Left kidney (tissue), 8 donors: ENCODE measurements at places on chromosomes 12 and 14.

DNA sequence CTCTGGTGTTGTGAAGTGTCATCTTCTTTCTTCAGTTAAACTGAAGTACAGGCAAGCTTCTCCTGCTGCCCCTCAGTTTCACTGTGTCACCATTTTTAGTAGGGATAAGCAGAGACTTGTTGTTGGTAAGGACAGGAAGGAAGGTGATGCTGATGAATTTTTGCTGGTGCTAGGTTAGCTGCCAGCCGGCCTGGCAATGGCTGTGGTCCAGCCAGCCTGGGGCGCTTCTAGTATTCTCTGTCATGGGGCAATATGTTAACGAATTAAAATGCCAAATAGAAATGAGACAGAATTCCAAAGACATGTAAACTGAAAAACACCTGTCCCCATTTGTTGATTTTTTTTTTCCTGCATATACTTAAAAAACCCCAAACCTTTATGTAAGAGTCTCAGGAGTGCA lies 602.9 kb downstream of the DIO2 start:
- DNase-seq, result no peak

- DNase-seq, result no peak
Measured at GRCh38 chr12:10501030-10501429, 4.7 kb upstream of the EIF2S3B start.

DNA sequence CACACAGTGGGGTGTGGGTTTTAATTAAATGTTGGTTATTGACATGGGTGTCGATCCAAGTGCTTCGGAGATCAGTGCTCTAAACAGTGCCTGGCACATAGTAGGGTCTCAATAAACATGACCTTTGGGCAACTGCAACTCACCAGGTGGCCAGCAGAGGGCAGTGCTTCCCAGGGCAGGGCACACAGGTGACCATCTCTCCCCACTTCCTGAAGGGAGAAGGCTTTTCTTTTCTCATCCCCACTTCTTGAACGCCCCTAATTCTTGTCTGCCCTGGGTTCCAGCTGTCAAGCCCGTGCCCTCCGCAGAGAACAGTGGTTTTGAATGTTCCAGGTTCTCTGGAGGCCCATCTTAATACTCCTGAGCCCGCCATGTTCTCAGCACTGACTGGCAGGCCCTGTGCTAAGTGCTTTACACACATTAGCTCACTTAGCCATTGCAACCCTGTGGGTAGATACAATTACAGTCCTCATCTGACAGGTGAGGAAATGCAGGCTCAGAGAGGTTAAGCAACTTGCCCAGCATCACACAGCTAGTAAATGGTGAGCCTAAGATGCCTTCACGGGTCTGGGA lies 16.3 kb downstream of the RAPGEF3 start:
- no peak for DNase-seq

GRCh38 chr12:108048686-108049085 lies 80.4 kb upstream of the WSCD2 start:
- no peak for DNase-seq

DNA sequence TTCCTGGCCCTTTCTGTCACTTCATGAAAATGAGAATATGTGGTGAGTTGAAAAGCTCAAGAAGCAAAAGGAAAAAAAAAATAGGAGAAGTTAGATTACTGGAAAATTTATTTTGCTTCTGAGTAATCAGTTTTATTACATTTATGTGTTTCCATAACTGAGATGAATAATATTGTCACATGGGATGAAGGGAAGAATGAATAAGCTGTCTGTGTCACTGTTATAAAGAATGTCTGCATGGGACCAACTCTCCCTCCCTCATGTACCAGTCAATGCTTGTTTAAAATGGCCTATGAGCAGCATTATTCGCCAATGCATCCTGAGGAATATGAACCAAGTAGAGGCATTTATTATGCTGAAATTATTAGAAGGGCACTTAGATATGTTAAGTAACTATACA lies 246.3 kb downstream of the PRKD1 start:
- DNase-seq, result no peak
